ENCODE measurements at places on chromosomes 4 and X. TPM values are rescaled to one million over a fixed set of nuclear protein-coding genes. Genes with fewer than 3 reads are reported as not detected.

DNA sequence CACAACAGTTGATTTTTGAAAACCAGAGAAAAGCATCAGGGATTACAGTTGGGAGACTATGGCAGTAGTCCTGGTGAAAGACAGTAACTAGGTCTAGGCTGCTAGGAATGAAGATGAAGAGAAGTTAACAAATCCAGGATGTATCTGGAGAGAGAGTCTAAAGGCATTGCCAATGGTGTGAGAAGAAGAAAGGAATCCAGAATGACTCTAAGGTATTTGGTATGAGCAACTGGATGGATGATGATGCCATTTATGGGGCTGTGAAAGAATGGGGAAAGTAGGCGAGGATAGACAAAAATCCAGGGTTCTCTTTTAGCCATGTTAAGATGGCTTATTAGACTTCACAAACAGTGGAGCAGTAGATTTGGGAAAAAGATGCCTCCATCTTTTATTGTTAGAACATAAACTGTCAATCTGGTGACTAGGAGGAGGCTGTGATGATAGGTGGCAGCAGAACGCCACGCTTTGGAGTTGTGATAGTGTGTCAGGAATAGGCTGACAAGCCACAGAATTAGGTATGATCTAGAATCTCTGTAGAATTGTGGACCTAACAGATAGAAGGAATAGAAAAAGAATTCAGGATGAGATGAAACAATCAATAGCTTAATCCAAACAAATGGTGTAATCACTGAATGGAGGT lies 27.3 kb upstream of the JADE1 start:
- DNase-seq = no peak

DNA sequence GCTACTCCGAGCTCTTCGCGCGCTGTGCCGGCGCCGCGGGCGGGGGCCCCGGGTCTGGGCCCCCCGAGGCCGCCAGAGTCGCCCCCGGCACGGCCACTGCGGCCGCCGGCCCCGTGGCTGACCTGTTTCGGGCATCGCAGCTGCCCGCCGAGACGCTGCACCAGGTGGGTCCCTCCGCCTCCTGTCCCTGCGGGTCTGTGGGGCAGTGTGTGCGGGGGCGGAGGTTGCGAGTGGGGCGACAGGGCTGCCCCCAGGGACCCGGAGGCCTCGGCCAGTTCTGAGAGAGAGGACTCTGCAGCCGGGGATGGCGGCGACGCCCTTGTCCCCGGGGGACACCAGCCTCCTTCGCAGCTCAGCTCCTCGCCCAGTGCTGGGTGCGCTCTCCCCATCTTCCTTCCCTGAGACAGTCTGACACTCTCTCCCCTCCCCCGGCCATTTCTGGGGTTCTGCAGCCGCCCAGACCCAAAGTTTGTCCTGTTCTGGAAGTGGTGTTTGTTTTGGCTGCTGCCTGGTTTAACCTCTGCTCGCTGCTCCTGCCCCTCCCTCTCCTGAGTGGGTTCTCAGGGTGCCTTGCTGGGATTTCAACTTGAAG lies 609 bp downstream of the REPS2 start:
- DNase-seq = no peak

DNA sequence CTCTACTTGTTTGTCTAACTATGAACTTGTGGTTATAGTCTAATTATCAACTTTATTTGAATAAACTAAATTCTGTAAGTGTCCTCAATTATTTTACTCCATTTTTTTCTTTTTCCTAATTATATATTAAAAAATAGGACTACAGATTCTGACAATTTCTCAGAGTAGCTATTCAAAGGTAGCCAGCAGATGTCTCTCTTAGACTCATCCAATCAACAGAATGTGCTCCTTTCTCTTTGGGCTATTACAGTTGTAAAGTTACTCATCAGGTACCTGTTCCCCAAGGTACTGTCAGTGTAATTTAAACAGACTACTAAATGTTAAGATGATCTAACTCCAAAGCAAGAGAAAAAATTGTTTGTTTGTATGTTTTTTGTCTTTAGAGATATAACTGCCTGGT lies 248.6 kb downstream of the PCDH18 start:
- DNase-seq = no peak

DNA sequence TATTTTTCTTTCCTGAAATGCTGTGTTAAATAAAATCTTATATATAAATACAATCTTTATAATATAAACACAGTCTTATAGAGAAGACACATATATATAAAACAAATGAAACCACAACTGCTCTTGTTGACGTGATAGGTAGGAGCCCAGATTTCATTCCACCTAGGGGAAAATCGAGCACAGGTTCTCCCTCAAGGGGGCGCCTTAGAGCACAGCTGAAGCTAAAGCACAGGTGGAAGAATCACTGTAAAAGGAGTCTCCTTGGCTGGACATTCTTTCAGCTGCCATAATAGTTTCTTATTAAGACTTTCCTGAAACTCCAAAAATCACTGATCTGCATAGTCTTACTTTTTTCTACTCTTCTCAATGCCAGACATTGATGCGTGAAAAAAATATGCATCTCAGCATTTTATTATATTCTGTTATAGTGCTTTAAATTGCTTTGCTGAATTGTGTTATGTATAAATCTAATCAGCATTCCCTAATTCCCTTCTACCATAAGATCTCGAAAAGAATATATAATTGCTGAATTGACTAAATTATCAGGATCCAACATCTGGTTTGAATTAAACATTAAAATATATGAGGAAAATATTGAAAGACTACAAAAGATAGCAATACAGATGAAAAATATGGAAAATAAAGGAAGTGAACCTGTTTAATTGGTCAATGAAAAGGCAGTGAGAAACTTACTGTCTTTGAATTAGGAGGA lies 25.5 kb upstream of the RXFP1 start:
- DNase-seq = peak; percentile 58

DNA sequence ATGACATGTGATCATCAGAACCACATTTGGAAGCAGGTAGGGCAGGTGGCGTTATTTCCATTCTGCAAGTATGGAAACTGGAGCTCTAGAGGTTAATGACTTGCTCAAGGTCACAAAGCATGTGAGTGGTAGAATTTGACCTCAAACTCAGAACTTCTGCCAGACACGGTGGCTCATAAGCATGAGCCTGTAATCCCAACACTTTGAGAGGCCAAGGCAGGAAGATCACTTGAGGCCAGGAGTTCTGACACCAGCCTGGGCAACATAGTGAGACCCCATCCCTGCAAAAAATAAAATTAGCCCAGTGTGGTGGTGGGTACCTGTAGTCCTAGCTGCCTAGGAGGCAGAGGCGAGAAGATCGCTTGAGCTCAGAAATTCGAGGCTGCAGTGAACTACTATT lies 139.2 kb downstream of the PALLD start:
- DNase-seq = no peak

DNA sequence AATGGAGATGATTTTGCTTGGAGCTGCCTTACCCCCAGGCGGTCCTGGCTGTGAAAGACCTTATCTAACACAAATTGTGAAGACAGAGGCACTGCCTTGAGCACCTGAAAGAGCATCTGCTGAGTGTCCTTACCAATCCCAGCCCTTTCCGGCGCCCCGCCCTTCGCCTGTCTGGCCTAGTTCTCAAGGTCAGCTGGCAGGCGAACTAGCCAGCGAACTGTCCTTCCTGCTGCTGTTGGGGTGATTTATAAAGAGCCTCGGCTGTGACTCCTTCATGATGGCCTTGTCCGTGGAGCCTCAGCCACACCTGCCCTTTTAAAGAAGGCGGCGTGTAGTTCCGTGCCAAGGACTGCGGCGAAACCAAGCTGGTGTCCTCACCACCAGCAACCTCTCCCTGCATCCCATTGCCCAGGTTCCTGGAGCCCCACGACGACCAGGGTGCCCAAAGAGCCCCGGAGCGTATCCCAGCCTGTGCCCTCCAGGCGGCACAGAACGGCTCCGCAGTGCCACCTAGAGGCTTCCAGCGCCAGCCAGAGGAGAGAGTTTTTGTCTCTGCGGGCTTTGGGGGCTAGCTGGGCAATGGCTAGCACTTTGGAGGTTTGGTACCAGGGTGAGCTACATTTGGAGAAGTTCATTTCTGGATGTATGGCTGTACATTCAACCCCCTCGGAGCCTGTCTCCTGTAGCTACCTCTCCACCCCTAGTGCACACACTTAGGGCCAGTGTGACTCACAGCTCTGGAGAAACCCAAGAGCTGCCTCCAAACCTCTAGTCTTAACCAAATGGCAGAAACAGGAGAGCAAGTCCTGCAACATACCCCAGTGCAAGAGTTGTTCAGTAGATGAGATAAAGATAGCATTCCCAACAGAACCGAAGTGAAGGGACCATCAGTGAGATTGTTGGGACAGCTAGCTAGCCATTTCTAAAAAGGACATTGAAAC lies 36.8 kb upstream of the VMA21 start:
- peak; percentile 64 for DNase-seq

- DNase-seq = no peak
These were observed 276.6 kb upstream of the FAT1 start for GRCh38 chr4:187000281-187000680.

- no peak for DNase-seq
These were observed 76.5 kb upstream of the BOD1L1 start for GRCh38 chr4:13704035-13704434.

DNA sequence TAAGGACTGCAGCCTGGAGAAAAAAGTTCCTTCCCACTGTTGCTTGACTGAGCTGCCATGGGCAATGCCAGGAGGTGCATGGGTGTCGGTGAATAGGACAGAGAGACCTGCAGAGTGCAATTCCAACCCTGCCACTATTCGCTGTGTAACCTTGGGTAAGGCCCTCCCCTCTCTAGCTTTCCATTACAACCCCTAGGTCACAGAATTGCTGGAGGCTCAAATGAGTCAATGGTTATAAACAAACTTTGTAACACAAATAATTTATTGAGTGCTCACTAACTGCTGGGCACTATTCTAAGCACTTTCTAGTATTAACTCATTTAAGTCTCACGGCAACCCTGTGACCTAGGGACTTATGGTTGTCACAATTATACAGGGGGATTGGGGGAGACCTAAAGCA lies 37.8 kb downstream of the PJA1 start:
- DNase-seq = no peak

DNA sequence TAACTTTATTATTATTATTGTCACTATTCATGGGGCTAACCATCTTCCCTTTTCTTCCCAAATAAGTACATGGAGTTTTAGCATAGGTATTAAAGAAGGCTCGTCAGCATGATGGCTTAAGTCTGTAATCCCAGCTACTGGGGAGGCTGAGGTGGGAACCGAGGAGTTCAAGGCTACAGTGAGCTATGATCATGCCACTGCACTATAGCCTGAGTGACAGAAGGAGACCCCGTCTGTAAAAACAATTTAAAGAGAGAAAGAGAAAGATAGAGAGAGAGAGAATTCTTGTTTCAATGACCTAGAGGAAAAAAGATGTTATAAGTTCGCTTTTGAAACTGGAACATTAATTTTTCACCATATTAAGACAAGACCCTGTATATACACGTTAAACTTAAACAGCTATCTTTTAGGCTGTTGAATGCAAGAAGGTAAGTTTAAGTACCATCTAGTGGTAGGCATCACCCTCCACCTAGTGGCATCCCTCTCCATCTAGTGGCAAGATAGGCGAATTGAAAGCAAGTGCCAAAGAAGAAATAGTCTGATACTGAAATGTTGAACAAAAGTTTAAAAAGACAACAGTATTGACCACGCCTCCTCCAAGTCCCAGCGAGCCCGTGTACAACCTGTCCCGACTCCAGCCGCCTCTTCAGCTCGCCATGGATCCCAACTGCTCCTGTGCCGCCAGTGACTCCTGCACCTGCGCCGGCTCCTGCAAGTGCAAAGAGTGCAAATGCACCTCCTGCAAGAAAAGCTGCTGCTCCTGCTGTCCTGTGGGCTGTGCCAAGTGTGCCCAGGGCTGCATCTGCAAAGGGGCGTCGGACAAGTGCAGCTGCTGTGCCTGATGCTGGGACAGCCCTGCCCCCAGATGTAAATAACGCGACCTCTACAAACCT lies 26.0 kb upstream of the YTHDC1 start:
- peak; percentile 68 for DNase-seq

- peak; percentile 65 for DNase-seq
These were observed 54.5 kb upstream of the BCOR start for GRCh38 chrX:40152173-40152711.

GRCh38 chrX:117215683-117216082 lies 752.9 kb upstream of the CT83 start:
- DNase-seq = no peak

GRCh38 chrX:45619290-45619689 lies 418.6 kb upstream of the DIPK2B start:
- no peak for DNase-seq

DNA sequence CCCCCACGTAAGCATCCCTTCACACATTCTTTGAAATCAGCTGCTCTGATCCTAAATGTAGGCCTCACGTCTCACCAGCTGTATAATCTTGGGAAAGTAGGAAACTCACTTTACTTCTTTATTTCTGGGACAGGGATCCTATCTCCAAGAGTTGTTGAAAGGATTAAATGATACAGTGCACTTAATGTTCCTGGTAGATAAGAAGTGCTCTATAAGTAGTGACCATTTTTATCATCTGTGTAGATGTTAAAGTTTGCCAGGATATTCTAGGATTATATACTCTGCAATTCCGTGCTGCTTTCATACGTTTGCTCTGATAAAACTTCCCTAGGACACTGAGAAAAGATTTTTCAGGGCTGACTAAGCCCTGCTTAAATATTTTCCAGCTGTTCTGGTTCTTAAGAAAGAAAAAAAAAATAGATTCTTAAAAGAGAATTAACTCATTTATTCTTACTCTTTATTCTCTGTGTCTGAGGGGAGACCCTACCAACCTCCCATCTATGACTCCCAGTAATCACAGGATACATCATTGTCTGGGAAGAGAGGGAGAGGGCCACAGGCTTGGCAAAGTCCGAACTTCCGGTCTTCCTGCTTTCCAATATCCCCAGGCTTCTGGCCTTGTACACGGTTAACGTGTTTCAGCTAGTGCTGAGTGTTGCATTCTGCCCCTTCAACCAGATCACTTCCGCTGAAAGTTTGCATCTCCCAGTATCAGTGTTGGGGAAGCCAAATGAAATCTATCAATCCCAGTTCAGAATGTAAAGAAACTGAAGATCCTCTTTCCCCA lies 269.2 kb downstream of the TRIML1 start:
- no peak for DNase-seq

GRCh38 chr4:186936496-186937375 lies 213.1 kb upstream of the FAT1 start:
- no peak for DNase-seq

- DNase-seq = no peak
These were observed 1.5 kb downstream of the ACSL1 start for GRCh38 chr4:184824081-184824775.

The TMEM47 gene
- total RNA-seq = 26.4 TPM

The CLDN22 gene
- total RNA-seq = not detected

The TMEM31 gene
- total RNA-seq = 0.55 TPM

The TMPRSS11D gene
- not detected for total RNA-seq

The POF1B gene
- total RNA-seq = not detected
